ENCODE measurements at places on chromosomes 1 and 21.

DNA sequence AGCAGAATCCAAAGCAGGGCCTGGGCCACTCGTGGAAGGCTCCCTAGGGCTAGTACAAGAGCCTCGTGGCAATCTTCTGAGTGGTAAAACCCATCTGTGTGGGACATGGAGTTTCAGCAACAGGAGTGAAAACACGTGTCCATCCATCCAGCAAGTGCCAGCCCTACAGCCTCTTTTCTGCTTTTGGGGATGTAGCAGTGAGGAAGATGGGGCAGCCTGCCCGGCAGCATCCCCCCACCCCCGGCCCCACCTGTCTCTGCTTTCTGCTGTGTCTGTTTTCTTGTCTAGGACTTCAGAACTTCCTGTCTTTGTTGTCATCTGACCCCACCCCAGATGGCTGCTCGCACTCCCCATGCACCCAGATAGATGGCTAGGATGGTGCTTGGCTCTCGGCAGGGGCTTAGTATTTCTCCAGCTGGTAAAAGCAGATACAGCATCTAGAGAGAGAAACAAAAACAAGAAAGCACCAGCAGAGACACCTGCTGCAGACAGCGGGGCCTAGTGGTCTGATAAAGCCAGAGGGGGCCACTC is 1.5 kb downstream of the CPTP start:
- no peak for DNase-seq

GRCh38 chr1:243452092-243452491 is 196.3 kb downstream of the SDCCAG8 start:
- no peak for DNase-seq

- DNase-seq, result peak; percentile 66
Measured at GRCh38 chr1:48109390-48110013, 112.3 kb upstream of the TRABD2B start.

GRCh38 chr21:44732956-44733355 is 21.6 kb upstream of the TSPEAR start:
- DNase-seq, result peak; percentile 44

DNA sequence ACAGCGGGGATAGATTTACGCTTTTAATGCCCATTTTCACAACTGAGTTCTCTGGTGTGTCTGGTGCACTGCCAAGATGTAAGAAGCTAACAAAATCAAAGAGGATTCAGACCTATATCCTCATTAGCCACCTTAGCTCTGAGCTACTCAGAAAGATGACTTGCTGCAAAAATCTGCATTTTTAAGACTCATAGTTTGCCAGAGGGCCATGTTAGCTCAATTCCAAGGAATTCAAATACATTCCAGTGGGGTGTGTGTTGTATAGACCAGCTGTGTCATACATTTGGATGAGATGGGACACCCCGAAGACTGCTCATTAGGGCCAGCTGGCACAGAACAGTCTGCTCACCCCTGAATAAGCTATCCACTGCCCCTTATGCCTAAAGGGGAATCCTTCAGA is 8.9 kb downstream of the DENND2D start:
- DNase-seq, result peak; percentile 68

- peak; percentile 90 for DNase-seq
Measured at GRCh38 chr1:179881642-179882252, 338 bp upstream of the TOR1AIP1 start.

- DNase-seq, result peak; percentile 57
Measured at GRCh38 chr21:34986561-34987500, 62.3 kb downstream of the RUNX1 start.

DNA sequence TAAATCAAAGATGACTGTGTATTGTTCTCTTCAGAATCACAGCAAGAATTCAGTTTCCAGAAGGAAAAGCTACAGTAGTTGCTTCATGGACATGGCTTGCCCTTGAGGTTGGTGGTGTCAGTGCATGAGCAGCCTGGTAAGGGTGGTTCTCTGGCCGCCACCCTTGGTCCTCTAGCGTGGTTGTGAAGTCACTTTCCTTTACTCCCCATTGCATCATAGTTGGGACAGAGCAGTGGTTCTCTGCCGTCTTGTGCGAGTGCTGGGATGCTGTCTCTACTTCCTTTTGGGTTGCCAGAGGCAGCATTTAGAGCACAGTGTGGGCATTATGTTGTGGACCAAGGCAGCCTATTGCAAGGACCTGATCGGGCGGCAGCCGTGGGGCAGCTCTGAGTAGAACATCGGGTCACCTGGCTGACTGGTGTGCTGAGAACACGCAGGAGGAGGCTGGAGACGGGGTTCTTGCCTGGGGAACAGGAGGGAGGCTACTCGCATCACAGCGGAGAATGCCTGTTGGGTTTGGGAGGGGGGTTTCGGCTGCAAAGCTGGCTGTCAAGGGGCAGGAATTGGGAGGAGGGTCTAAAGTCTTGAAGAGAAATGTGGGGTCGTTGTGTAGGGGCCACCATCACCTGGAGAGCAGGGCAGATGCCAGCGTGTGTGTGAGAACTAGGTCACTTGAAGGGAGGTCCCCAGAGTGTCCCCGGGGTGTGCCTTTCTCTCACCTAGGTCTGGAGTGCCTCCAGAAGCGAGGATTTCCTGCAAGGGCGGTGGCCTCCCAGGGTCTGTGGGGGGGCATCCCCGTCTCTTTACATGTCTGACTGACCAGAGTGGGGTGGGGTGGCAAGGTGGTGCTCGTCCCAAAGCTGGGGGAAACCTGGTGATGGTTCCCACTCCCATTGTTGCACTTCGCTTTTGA is 6.3 kb downstream of the ARF1 start:
- DNase-seq, result no peak

DNA sequence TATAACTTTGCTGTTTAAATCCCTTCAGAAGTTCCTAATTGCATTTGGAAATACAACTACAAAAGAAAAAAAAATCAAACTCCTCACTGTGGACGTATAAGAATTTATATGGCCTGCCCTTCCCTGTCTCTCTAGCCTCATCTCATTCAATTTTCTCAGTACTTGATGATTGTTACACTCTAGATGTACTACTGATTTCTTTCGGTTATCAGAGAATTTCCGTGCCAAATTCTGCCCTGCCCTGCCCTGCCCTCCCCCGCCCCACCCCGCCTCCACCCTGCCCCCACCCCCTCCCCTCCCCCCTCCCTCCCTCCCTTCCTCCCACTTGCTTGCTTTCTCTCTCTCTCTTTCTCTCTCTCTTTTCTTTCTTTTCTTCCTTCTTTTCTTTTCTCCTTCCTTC is 71.7 kb upstream of the MPC2 start:
- DNase-seq, result no peak

GRCh38 chr1:238476841-238477240 is 586.1 kb upstream of the ZP4 start:
- no peak for DNase-seq

DNA sequence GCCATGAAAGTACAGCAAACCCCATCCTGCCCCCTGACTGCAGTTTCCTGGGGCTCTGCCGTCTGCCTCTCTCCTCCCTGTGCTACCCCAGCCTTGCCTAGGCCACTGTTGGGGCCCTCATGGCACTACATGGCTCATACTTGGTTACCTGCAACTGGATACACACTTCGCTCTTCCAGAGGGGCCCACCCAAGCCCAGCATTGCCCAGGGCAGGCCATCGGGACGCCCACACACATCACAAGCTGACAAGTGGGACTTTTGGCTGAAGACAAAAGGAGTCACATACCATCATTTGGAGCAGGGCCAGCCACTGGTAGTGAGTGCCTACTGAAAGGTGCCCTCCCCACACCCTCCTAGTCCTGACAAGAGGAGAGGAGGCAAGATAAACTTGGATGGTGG is 82.8 kb downstream of the CD247 start:
- no peak for DNase-seq
